ENCODE measurements at places on chromosomes 12 and 14.
A peak's percentile ranks its signal among the peaks of the same experiment; 100 is the strongest.

GRCh38 chr14:38198425-38198824, 9.3 kb upstream of the SSTR1 start:
- no peak for DNase-seq

- no peak for DNase-seq
Observed at GRCh38 chr14:51059032-51059431, 35.9 kb downstream of the TRIM9 start.

DNA sequence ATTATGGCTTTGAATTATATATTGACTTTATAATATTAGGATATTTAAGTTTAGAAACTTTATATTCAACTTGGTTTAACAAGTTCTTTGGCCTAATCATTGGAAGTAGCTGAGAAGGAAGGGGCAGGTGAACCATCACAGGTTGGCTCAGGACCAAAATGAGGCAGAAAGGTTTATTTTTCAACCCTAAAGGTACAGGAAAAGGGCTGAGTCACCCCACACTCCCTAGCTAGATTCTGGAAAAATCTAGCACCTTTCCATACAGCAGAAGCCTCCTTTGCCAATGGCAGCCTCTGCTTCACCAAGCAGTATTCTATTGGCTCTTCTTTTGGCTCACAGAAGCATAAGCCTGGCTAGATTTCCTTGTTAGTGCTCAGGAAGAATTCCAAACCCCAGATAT, 19.3 kb upstream of the MED6 start:
- no peak for DNase-seq

- peak; percentile 79 for DNase-seq
Observed at GRCh38 chr12:54596526-54596946, 8.1 kb upstream of the PPP1R1A start.

DNA sequence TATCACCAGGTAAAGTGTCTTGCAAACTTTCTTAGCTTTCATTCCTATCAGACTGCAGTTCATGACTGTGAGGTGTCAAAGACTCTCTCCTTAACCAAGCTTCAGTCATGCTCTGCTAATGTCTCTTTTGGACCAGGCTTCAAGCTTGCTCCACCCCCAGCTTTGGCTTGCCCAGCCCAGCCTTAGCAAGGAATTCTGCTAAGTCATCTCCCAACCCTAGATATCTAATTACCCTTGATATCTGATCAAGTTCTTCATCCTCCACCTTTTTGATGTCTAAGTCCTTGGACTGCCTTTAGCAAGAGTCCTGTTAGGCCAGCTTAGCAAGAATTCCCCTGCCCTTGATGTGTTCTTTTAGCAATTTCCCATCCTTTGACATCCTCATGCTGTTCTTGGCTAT, 108.9 kb upstream of the FGD4 start:
- DNase-seq, result peak; percentile 51

GRCh38 chr14:23441076-23441475, 5.6 kb upstream of the MYH7 start:
- DNase-seq, result peak; percentile 20

- no peak for DNase-seq
Observed at GRCh38 chr14:30085943-30086342, 158.3 kb upstream of the PRKD1 start.

GRCh38 chr14:103684471-103684870, 30.8 kb downstream of the XRCC3 start:
- no peak for DNase-seq

DNA sequence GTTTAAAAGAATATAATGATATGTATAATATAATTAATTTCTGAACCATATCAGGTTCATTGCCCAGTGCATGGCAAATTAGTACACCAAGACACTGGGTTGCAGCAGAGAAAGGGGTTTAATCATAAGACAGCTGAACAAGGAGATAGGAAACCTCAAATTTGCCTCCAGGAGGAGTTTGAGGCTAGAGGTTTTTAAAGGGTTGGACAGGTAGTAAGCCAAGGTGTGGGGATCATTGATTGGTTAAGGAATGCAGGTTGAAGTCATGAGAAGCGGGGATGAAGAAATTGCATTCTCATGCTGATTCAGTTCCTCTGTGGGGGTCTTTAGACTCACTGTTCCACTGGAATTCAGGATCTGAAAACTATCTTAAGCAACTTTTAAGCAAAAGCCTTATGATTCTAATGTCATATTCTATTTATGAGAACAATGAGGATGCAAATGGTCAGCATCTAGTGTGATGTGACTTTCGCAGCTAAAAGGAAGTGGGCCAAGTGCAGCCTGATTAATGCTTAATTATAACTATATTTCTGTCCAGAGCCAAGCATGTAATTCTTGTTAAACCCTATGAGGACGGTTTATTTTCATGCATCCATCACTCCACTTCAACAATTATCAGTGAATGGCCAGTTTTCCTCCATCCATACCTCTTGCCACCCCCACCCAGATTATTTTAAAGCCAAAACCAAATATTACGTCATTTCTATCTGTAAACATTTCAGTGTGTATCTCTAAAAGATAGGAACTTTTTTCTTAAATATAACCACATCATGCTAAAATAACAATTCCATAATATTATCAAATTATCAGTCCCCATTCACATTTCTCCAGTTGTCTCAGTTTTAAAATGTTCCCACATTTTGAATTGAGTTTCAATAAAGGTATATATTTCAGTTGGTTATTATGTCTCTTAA, 14.9 kb downstream of the RNF212B start:
- DNase-seq, result no peak

GRCh38 chr14:32330351-32331111, 1.4 kb downstream of the AKAP6 start:
- DNase-seq, result no peak

GRCh38 chr12:122981587-122982476, 1.4 kb downstream of the ARL6IP4 start:
- no peak for DNase-seq

DNA sequence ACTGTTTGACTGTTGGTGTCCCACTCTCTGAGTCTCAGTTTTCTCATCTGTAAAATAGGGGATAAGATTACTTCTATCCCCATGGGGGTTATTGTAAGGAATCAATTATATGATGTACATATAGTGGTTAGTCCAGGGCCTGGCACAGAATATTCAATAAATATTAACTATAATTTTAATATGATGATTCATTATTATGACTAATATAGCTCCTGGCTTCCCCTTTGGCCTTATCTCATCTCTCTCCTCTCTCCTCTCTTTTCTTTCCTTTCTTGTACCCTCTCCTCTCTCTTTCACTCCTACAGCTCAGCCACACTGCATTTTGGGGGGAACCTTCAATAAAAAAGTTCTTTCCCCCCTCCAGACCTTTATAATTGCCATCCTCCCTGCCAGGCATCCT, 21.1 kb downstream of the TMEM233 start:
- DNase-seq, result no peak

DNA sequence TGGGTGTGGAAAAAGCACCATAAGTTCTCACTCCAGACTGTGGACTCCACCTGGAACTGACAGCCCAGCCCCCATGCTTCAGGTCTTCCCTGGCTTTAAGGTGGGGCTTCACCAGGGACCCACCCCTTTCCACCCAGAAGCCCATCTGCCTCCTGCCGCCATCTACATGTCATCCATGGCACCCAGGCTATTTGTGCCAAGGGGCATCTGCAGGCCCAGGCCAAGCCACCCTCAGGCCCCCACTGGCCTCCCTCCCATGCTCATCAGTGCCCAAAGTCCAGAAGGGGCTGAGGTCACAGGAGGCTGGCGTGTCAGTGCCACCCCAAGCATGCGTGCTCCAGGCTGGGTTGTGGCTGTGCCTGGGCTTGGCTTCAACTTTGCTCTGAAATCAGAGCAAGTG, 212.2 kb upstream of the DIO3 start:
- no peak for DNase-seq

DNA sequence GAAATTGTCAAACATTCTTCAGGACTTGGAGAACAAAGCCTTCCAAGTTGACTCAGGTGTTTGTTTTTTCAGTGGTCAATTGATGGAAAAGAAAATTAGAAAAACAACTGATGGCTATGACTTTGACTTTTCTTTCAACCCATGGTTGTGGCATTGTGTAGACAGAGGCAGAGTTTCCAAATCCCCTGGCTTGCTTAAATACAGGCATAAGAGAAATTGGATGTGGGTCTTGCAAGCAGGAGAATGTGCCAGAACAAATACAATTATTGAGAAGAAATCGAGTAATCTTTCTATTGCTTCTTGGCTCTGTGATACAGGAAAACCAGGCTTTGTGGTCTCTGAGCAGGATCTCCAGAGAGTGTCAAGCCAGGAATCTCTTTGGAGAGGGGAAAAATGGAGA, 40.9 kb upstream of the FRMD6 start:
- no peak for DNase-seq

DNA sequence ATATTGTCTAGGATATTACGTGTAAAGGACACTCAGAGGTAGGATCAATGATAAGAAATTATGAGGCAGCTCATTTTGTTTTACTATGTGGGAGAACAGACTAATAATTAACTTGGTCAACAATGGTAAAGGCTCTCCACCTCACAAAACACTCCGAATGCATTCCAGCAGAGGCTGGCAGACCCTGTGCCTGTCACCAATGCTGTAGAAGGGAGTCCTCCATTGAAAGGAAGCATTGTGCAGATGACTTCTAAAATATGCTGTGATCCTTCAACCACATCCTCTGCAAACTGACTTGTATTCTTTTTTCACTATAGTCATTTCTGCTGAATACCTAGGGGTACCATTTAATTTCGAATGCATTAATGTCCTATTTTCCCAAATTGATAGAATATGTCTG, 119.6 kb upstream of the EEA1 start:
- no peak for DNase-seq

- DNase-seq, result no peak
Observed at GRCh38 chr14:30191639-30192279, 264.1 kb upstream of the PRKD1 start.

DNA sequence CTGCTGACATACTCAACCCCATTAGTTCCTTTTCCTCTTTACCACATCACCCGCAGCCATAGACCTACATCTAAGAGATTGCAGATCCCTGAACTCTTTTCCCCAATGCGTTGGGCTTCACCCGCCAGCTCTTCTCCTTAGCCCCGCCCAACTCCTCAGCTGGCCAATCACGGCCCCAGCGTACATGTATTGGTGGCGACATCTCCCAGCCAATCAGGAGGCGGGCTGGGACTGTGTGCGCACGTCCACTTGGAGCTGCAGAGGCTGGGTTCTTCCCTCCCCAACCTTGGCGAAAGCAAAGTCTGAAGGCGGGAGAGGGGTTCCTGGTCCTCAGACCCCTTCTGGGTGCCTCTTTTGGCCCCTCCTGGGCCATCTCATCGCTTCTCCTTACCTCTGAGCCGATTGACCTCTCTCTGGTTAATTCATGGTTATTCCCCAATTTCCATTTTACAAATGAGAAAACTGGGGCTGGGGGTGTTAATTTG, 11.0 kb downstream of the PDE1B start:
- DNase-seq, result peak; percentile 94

DNA sequence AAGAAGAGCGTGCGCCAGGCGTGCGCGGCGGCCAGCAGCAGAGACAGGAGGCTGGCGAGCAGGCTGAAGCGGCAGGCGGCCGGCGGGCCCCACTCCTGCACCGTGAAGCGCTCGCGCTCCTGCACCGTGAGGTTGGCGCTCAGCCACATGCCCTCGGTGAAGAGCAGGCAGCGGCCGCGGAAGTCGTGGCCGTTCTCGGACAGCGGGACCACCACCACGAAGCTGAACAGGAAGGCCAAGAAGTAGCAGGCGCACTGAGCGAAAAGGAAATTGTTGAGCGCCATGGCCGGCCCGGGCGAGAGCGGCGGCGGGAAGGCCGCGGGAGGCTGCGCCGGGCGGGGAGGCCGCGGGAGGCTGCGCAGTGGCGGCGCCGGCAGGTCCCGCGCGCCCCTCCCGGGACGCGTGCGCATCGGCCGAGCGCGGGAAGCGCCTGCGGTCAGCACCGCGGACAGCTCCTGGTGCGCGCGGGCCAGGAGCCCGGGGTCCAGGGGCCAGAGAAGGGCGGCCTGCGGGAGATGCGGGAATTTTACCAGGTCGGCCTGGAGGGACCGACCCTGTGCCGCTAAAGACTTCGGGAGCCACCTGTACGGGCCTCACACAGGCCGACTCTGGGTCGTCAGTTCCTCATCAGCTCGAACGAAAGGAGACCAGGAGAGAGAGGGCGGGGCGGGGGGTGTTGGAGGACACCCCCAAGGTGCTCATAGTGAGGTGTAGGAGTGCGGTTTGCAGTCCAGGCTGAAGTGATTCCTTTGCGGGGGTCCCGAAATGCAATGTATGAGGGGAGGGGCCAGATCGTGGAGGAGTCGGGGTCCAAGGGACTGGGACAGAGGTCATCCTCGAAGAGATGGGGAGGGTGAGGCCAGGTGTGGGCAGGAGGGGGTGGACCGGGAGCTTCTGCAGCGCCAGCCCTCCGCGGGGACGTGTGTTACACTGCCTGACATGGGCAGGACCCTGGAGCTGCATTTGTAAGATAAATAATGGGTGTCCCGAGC, at the start of gene TMEM179:
Gene TMEM179, minus strand, starts transcription at position 315 of the 992 bp plus-strand sequence. Its CDS starts 31 bp downstream, at position 284.
- peak; percentile 59 for DNase-seq

DNA sequence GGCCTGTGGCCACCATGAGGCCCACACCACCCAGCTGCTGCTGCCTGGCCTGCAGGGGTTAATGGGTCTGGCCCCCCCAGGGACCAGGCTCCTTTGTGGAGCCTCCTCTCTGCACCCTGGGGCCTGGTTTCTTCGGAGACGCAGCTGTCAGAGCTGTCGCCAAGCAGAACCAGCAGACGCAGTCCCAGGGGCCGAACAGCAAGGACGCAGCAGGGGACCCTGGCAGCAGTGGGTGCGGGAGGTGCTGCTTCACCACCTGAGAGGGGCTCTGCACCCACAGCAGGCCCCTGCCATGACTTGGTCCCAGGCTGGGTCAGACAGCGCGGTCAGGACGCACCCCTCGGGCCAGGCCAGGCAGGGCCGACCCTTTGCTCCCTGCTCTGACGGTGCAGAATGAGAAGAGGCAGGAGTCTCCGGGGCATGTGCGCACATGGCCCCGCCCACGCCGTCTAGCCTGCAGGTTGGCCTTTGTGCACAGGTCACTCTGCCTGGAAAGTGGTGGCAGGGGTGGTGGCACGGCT, 30.5 kb downstream of the JAG2 start:
- no peak for DNase-seq

DNA sequence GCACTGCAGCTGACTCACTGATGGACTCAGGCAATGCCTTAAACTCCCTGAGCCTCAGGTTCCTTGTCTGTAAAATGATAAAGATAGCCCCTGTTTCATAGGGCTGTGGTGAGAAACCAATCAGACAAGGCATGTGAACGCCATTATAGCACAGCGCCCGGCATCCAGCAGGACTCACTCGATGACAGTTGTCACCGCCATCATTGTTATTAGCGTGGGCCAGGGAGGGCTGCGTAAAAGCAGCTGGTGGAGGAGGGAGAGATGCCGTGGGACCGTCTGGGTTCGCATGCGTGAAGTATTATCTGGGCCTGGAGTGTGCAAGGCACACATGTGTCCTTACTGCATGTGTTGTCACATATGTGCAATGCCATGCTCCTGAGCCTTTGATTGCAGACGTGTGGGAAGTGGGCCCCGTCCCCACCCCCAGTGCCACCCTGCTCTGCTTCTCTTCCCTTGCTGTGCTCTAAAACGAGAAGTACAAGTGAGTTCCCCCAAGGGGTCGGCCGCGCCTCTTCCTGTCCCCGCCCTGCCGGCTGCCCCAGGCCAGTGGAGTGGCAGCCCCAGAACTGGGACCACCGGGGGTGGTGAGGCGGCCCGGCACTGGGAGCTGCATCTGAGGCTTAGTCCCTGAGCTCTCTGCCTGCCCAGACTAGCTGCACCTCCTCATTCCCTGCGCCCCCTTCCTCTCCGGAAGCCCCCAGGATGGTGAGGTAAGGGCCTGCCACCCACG, at the start of gene PTPN6:
Gene PTPN6, plus strand, starts transcription at position 546 of the 730 bp plus-strand sequence. Its CDS starts 157 bp downstream, at position 703.
- no peak for DNase-seq

GRCh38 chr14:86481104-86481503, 951.2 kb downstream of the FLRT2 start:
- no peak for DNase-seq

GRCh38 chr12:31474751-31475150, 116.2 kb downstream of the DENND5B start:
- no peak for DNase-seq
